Left ventricle myocardium inferior (tissue), 1 donor: ENCODE measurements at places on chromosomes 2 and 18.

DNA sequence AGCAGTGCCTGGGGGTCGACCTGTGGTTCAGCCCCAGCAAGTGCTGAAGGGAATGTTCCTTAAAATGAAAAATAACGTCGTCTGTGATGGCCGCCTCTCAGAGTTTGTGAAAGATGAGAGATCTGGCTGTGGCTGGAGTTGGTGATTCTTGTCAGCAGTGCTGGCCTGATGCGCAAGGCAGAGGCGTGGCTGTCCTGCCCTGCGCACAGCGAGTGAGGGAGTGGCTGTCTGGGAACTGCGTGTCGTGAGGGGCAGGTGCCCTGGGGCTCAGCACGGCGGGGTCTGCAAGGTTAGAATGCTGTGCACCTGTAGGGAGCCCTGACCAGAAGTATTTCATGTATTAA lies 8.8 kb downstream of the NFATC1 start:
- DNase-seq, result peak; percentile 15

DNA sequence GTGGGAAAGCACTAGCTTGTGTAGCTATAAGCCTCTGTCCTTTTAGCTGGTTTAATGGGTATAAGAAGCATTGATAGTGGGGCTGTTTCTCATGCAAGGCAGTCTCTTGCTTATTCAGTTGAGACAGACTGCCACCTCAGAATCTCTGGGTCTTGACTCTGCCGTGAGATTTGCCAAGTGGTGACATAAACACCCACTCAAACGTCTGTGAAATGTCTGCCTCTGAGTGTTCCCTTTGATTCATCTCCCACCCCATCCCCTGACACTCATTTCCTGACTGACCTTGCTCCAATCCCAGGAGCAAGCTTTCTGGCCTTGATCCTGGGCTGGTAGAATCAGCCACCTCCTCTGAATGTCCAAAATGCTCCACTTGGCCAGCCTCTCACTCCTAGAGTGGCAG lies 141.9 kb upstream of the RBMS1 start:
- DNase-seq, result no peak

GRCh38 chr2:207969249-207969648 lies 56.1 kb downstream of the PLEKHM3 start:
- no peak for DNase-seq

DNA sequence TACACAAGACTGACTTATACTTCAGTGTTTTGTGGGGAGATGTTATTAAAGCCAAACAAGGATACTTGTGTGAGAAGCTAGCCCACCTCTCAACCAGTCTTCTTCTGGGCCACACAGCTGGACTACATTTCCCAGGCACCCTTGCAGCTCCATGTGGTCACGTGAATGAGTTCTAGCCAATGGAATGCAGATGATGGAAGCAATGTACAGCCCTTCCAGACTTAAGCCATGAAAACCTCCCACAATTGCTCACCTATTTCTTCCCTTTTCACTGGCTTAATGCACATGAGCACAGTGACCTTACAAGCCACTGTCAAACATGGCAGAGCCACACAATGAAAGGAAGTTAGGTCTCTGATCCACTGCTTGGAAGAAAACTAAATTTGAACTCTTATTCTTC lies 20.4 kb upstream of the FEZ2 start:
- no peak for DNase-seq

GRCh38 chr18:51321696-51322095 lies 124.2 kb upstream of the MEX3C start:
- DNase-seq, result no peak

- no peak for DNase-seq
Observed at GRCh38 chr2:234673961-234674759, 177.3 kb upstream of the ARL4C start.

DNA sequence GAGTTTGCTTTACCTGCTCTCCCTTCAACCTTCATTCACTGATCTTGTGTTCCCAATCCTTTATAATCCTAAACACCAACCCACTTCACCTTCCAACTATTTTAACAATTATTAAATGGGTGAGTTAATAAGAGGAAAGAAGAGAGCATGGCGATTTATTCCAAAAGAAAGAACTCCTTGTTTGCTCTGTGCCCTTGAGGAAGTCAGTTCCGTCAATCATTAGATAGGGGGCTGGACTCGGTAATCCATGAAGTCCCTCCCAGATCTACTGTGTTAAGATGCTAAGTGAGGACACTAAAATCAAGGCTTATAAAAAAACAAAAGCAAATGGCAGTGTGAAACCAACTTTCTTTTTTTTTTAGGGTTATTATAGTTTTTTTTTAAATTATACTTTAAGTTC lies 589.9 kb downstream of the XIRP2 start:
- DNase-seq, result no peak
